ENCODE measurements at places on chromosomes 11 and 22. TPM values are rescaled to one million over a fixed set of nuclear protein-coding genes. Genes with fewer than 3 reads are reported as not detected.

The VSIG2 gene
- 0.14 TPM for total RNA-seq

The TMEM191C gene
- 1.2 TPM for total RNA-seq

The CCDC116 gene
- 0.09 TPM for total RNA-seq

GRCh38 chr11:34356913-34357700, 703 bp downstream of the ABTB2 start:
- peaks cover 23% of the 10 kb centered on the region for H3K27me3 ChIP-seq
- DNase-seq = peak; percentile 40
- H3K4me1 ChIP-seq = peaks cover 12% of the 10 kb centered on the region
- H3K4me3 ChIP-seq = peak overlapping the region; percentile 72
- peak overlapping the region; percentile 54 for H3K27ac ChIP-seq

DNA sequence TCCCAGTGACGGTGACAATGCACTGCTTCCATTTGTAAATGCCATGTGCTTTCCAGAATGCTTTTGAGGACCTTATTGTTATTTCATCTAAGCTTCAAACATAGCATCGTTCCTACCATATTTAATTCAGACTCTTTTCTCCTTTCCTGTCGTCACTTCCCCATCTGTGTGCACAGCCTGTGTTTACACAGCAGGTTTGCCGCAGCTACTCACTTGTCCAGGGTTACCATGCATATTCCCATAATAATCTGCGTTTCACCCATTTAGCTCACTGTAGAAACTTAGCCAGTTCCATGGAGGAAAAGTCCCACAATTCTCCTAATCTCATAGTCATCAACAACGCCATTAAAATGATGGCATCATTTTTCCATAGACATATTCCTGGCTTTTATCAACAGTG, 48.0 kb downstream of the FLI1 start:
- peaks cover 45% of the 10 kb centered on the region for H3K4me1 ChIP-seq
- H3K27ac ChIP-seq = no peak overlapping the region
- no peak overlapping the region for H3K4me3 ChIP-seq

DNA sequence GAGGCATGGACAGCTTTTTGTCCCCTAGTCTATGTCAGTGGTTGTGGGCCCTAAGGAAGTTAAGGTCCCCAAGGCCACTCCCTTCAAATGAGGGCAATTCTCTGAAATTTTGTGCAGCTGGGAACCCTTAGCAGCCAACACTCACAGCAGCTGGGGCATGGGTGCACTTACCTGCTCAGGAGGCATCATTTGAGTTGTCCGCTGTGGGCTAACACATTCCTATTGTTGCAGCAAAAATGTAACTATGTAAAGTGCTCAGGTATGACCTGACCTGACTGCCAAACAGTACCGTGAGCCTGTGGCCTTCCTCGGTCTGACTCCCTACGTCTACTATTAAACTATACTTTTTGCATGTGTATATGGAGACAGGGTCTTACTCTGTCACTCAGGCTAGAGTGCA, 5.8 kb upstream of the MRTFA start:
- no peaks in the 10 kb centered on the region for H3K36me3 ChIP-seq
- H3K4me3 ChIP-seq = no peak overlapping the region
- peaks cover 12% of the 10 kb centered on the region for H3K4me1 ChIP-seq
- DNase-seq = no peak
